ENCODE measurements at places on chromosomes 13 and 19.

- peak; percentile 26 for DNase-seq
Measured at GRCh38 chr19:32599736-32600157, 18.8 kb downstream of the PDCD5 start.

DNA sequence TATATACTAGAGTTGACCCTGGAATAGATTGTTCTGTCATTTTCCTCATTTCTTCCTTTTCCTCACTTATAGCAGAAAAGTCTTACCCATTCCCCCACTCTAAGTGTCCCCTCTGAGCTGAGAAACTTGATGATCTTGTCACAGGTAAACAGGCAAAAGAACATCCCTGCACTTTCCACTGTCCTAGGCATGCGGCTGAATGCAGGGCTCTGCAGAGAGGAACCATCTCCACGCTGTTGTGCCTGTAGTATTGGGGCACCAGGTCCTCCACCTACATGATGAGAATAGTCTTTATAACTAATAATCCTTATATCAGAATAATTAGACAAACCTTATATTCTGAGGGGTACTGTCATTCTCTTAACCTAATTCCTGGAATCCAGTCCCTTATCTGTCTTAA is 211.3 kb downstream of the RBM26 start:
- DNase-seq, result no peak

DNA sequence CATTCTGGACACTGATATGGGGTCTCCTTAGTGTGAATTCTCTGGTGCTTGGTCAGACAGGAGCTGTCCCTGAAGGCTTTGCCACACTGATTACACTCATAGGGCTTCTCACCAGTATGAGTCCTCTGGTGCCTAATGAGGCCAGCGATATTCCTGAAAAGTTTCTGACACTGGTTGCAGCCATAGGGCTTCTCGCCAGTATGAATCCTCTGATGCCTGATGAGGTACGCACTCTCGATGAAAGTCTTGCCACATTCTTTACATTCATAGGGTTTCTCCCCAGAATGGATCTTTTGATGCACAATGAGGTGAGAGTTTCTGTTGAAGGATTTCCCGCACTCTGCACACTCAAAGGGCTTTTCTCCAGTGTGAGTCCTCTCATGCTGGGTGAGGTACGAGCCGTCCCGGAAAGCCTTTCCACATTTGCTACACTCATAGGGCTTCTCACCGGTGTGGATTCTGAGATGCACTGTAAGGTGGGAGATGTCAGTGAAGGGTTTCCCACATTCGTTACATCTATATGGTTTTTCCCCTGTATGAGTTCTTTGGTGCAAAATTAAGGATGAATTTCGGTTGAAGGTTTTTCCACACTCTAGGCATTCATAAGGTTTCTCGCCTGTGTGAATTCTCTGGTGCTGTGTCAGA is 22.4 kb downstream of the ZNF329 start:
- DNase-seq, result no peak

DNA sequence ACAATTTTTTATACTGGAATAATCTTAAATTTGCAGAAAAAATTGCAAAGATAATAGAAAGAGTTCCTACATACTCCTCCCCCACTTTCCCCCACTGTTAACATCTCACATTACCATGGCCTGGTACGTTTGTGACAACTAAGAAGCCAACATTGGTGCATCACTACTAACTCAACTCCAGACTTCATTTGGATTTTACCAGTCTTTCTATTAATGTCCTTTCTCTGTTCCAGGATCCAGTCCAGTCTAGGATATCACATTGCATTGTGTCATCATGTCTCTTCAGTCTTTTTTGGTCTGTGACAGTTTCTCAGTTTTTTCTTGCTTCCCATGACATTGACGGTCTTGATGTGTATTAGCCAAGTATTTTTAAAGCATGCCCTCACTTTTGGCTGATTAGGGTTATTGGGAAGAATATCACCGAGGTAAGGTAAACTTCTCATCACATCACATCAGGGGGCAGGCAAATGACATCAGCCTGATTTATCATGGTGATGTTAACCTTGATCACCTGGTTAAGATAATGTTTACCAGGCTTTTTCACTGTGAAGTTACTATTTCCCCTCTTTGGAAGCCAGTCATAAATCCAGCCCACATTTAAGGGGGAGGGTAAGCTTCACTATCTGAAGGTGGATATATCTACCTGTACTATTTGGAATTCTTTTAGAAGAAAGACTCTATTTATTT is 322.1 kb downstream of the ENOX1 start:
- no peak for DNase-seq

DNA sequence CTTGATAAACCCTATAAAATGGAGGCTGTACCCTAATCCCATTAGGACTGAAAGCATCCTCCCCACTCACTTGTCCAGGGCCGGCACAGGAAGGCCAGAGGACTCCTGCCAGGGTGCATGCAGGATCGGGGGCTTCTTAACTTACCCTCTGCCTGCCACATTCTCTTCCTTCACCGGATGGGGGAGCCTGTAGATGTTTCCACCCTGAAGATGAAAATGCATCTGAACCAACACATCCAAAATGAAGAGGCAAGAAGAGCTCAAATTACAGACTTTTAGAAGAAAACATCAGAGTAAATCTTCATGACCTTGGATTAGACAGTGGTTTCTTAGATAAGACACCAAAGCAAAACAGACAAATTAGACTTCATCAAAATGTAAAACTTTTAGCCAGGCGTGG is 25.9 kb upstream of the NAPA start:
- no peak for DNase-seq

DNA sequence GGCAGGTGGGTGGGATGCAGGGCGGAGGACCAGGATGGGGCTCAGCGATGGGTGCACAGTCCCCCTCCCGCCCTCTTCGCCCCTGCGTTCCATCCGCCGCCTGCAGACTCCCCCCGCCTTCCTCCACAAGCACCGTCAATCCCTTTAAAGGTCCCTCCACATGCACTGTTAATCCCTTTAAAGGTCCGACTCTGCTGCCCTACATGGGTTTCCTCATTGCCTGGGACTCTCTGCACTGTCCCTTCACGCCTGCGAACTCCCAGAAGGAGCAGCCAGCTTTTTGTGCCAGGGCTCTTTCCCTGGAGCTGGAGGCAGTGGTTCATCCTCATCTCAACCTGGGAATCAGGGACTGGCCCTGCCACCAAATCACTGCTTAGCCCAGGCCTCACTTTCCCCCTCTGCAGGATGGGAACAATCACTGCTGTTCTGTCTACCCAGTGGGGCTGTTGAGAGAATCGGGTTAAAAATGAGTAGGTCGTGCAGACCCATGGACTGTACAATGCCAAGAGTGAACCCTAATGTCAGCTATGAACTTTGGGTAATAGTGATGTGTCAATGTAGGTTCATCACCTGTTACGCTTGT is 20.4 kb downstream of the ZNF574 start:
- DNase-seq, result no peak

DNA sequence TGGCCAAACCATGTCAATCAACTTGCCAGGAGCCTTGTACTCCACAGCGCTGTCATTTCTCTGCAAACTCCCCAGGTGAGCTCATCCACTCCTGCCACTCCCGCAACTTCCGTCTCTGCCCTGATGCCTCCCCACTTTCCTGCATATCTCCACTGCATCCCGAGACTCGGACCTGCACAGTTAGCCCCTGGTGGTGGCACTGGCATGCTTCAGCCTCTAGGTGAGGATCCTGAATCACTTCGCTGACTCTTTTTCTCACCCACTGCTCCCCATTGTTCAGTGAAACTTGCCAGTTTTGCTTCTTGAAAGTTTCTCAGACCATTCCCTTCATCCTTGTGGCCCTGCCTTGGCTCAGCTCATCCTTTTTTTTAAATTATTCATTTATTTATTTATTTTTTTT is 3.4 kb upstream of the CTU1 start:
- DNase-seq, result no peak

- DNase-seq, result no peak
Measured at GRCh38 chr19:34577531-34578101, 96.1 kb downstream of the WTIP start.

- DNase-seq, result no peak
Measured at GRCh38 chr13:101944521-101944920, 457.3 kb downstream of the FGF14 start.

- no peak for DNase-seq
Measured at GRCh38 chr19:29189033-29189360, 24.0 kb downstream of the UQCRFS1 start.

DNA sequence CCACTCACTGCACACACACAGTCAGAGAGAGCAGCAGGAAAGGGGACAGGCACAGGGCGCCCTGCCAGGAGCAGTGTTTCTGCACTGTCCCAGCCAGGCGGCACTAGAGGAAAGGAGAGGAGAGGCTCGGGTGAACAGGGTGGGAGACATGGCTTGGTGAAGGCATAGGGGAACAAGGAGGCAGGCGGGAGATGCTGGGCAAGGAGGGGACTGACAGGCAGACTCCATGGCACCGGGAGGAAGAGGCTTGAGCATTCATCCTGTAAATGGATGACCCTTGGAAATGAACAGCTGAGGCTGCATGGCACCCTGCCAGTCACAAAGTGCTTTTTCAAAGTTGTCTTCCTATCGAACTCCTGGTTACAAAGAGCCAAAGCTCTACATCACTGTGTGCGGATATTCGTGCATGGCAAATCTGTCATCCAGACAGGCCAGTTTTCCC is 22.4 kb downstream of the MED26 start:
- DNase-seq, result no peak

GRCh38 chr13:59247171-59247570 is 916.6 kb downstream of the DIAPH3 start:
- no peak for DNase-seq

DNA sequence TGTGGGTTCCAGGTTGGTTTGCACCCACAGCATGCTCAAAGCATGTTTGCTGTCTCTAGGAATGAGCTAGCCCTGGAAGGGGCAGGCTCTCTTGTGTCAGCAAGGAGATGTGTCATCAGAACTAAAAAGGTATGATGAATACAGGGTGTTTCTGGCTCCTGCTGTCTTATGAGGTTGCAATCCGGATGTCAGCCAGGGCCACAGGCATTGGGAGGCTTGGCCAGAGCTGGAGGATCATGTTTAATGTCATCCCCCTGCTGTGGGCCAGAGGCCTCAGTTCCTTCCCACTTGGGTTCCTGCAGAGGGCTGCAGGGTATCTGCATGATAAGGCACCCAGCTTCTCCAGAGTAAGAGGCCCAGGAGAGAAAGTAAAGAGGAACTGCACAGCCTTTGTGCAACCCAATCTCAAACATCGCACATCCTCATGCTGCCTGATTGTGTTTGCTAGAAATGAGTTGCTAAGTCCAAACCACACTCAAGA is 193.6 kb downstream of the COL4A1 start:
- DNase-seq, result no peak

DNA sequence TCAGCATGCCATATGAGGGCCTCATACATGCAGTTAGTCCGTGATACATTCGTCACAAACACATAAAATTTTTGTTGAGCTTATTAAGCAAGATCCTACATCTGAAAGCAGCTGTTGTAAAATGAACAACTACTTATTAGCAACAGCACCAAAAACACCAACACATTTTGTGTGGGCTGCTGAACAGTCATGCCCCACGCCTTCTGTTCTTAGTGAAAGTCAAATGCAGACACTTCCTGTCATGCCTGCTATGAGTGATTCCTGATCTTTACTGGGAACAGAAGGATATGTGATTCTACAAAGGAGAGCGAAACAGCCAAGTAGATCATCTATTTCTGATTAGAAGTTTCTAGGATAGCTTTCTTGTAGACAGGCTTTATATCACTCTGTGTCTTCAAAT is 4.2 kb upstream of the B3GLCT start:
- no peak for DNase-seq

DNA sequence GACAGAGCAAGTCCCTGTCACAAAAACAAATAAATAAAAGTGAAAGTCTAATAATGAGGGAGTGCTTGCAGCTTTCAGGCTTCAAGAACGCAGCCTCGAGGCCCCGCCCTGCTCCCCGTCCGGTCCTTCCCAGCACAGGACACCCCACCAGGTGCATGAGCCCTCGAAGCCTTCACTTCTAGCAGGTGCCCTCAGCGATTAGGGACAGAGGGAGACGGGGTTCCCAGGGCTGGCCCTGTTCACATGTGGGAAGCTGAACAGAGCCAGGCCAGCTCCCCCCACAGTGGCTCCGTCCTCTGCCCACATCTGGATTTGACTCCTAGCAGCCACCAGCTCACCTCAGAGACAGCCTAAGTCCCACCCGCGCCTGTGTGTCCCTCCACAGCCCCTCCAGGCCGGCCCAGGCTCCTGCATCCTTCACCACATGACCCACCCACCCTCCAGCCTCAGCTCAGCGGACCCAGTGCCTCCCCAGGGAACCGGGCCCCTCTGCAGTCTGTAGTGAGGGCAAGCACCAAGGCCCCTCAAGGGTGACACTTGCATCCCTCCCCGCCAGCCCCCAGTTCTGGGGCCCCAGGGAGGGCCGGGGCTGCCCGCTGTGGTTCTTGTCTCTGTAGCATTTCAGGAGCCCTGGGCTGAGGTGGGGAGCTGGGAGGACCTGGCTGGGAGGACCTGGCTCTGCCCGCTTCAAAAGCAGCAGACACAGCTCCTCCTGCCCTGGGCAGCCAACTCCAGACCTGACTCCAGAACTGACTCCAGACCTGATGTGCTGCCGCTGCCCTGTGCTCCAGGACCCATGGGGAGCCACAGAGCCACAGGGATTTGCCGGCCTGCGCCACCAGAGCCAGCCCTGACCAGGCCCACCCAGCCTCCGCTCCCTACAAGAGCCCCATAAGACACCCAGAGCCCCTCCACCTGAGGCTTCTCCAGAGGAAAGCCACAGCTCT is 27.2 kb downstream of the GPX4 start:
- DNase-seq, result no peak

DNA sequence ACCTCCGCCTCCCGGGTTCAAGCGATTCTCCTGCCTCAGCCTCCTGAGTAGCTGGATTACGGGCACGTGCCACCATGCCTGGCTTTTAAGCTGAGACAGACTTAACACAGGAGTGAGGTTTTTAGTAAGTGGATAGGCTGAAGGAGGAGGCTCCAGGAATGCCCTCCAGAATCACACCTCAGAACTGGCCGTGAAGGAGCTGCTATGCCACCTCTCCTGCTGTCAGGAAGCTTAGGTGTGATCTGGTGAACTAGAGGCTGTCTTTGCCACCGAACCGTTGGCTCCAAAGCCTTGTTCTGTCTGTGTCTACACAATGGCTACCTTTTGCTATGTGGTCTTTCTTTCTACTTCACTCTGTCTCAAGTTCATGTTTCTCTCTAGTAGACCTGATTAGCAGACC is 4.2 kb downstream of the PDCD2L start:
- DNase-seq, result no peak

- no peak for DNase-seq
Measured at GRCh38 chr13:23822252-23822824, 66.9 kb downstream of the MIPEP start.

DNA sequence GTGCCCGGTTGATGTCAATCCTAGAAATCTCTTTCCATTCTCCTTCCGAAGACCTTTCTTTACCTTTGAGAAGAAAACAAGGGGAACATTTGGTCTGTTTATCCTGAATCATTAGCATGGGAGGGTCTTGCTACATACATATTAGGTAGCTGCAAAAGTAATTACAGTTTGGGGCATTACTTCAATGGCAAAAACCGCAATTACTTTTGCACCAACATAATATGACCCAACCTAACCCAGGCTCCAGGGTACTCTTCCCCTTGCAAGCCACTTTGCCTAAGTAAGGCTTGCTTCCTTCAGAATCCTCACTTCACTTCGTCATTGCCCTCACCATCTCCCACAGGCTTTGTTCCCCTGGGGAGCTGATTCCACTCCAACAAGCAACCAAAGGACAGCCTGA is 662.7 kb downstream of the DIAPH3 start:
- no peak for DNase-seq

Data from naive thymus-derived CD8-positive, alpha-beta T cell (primary cell).